ENCODE measurements at places on chromosomes 11 and 22.
A peak's percentile ranks its signal among the peaks of the same experiment; 100 is the strongest.

GRCh38 chr11:95415837-95416304 lies 184.9 kb upstream of the SESN3 start:
- ATAC-seq: peak; percentile 14

GRCh38 chr11:71255323-71255722 lies 2.9 kb upstream of the SHANK2 start:
- ATAC-seq: no peak

DNA sequence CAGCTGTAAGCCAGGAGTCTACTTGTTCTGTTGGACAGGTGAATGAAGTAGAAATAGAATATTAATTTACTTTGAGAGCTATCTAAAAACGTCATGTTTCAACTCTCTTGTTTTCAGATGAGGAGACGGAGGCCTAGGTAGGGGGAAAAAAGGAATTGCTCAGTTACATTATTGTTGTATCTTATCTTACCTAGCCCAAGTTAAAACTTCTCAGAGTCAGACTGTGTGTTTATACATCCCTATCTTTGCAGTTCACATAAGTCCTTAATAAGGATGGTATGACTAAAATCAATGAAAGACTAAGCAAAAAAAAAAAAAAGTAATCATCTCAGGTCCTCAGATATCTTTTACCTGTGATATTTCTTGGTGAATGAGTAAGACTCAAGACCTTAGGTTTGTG lies 62.8 kb downstream of the TEAD1 start:
- no peak for ATAC-seq

DNA sequence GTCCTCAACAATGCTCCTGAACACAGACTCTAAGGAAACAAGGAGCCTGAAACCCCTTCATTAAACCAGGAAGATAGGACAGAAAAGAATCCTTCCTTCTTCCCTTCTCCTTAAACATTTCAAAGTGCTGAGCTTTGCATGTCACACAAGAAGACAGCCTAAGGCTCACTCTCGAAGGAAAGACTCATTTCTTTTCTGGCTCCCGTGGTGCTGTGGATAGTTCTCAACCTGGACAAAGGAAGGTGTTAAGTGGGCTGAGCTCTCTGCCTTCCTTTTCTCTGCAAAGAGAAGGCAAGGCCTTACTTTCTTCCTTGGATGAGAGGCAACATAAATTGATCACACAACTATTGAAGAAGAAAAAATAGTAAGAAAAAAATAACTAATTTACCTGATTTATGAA lies 452.4 kb upstream of the DDI1 start:
- no peak for ATAC-seq

- ATAC-seq: no peak
Observed at GRCh38 chr11:74212533-74212932, 41.4 kb downstream of the PPME1 start.

Measured in activated T-helper 17 cell treated with anti-CD3 and anti-CD28 coated beads, Interleukin-2, amount 50 U/mL, for 72 hours (primary cell).